ENCODE measurements at places on chromosomes 7 and 10. TPM values are rescaled to one million over a fixed set of nuclear protein-coding genes. Genes with fewer than 3 reads are reported as not detected.

Gene SDK1
- 0.01 TPM for polyA plus RNA-seq

Gene ACSM6
- not detected for polyA plus RNA-seq

Gene IGF2BP3
- 14.4 TPM for polyA plus RNA-seq

Gene TMEM139
- polyA plus RNA-seq: 0.11 TPM

Gene SFTPA1
- not detected for polyA plus RNA-seq

Gene LIPN
- polyA plus RNA-seq: not detected

Gene ANKRD30A
- polyA plus RNA-seq: not detected

Gene PTPRZ1
- polyA plus RNA-seq: not detected

Gene ABCB4
- polyA plus RNA-seq: 1.9 TPM

Gene SMKR1
- polyA plus RNA-seq: 0.27 TPM

Gene PTN
- 33.5 TPM for polyA plus RNA-seq

Gene TAS2R41
- polyA plus RNA-seq: not detected

Gene CLCN1
- polyA plus RNA-seq: not detected

Gene CALD1
- 1,746 TPM for polyA plus RNA-seq

Gene ADGRA1
- polyA plus RNA-seq: not detected

Gene STEAP4
- polyA plus RNA-seq: not detected

Gene GRM3
- not detected for polyA plus RNA-seq

Gene CAV1
- polyA plus RNA-seq: 2,064 TPM

Gene BMPER
- 8.8 TPM for polyA plus RNA-seq

Gene BRI3
- 163 TPM for polyA plus RNA-seq

Gene ITIH5
- 10.3 TPM for polyA plus RNA-seq

Gene SLC26A5
- polyA plus RNA-seq: not detected

Gene GPER1
- 2.1 TPM for polyA plus RNA-seq

Gene FANK1
- polyA plus RNA-seq: 2.4 TPM

Gene NEBL
- not detected for polyA plus RNA-seq

Gene TMEM270
- not detected for polyA plus RNA-seq

Gene HMX2
- not detected for polyA plus RNA-seq

Gene CUEDC2
- 74.4 TPM for polyA plus RNA-seq

Measured in BJ (cell line).